ENCODE measurements at places on chromosomes 6 and 20.
A peak's percentile ranks its signal among the peaks of the same experiment; 100 is the strongest.

DNA sequence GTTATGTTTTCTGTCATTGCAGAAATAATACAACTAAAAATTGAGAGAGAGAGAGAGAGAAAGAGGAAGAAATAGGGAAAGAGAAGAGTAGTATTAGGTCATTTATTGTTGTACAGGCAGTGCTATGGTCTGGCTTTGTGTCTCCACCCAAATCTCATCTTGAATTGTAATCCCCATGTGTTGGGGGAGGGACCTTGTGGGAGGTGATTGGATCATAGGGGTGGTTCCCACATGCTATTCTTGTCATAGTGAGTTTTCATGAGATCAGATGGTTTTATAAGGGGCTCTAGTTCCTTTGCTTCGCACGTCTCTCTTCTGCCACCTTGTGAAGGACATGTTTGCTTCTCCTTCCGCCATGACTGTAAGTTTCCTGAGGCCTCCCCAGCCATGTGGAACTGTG lies 677.4 kb upstream of the CHD6 start:
- DNase-seq = no peak

DNA sequence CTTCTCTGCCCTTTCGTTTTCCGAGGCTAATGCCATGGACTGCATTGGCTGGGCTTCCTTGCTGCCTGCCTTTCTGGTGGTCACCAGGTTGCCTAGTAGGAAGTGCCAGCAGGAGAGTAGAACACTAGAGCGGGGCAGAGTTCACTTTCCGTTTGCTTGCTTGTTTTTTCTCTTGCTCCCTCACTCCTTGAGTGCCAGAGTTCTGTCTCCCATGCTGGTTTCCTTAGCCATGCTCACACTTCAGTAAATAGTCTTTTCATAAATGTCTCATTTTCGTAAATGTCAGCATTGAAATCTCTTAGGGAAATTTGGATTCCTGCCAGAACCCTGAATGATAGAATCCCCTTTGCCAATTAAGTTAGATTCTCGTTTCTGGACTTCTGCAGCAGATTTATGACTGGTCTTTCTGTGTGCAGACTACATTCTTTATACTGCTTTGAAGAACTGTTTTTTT lies 63.9 kb downstream of the FAM83B start:
- no peak for DNase-seq

GRCh38 chr20:5482791-5483190 lies 166.0 kb upstream of the PROKR2 start:
- no peak for DNase-seq

GRCh38 chr6:52336919-52337561 lies 24.9 kb upstream of the PAQR8 start:
- DNase-seq = no peak

- DNase-seq = no peak
These were observed 197.5 kb upstream of the CST7 start for GRCh38 chr20:24751551-24751950.

DNA sequence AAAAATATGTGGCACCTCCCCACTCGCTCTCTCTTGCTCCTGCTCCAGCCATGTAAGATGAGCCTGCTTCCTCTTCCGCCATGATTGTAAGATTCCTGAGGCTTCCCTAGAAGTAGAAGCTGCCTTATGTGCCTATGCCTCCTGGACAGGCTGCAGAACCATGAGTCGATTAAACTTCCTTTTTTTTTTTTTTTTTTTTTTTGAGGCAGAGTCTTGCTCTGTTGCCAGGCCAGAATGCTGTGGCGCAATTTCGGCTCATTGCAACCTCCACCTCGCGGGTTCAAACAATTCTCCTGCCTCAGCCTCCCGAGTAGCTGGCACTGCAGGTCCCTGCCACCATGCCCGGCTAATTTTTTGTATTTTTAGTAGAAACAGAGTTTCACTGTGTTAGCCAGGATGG lies 112.5 kb downstream of the FAM217A start:
- DNase-seq = no peak

DNA sequence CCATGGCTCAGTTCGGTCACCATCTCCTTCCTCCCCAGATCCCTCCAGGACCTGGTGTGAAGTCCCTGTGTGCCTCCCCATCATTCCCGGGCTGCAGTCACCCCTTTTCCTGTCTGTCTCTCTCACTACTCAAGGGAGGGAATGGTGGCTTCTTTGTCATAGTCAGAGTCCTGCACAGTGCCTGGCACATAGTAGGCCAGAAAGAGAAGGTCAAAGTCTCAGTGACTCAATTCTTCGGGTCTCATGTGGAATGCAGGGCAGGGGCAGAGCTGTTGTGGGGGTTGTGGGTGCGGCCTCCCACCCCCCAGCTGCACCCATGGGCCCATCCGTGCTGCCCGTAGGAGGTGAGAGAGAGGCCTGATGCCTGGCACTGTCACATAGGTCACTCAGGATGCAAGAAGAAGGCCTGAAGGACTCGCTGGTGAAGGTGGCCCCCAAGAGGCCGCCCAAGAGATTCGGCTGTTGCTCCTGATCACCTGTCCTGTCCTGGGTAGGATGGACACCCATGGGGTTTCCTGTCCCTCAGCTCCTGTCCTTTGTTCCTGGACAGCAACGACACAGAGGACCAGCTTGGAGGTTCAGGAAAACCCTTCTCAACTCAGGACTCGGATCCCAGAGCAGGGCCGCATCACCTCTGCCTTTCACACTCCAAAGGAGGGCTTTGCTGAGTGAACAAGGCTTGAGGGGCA lies 34.1 kb downstream of the RAB44 start:
- DNase-seq = no peak

DNA sequence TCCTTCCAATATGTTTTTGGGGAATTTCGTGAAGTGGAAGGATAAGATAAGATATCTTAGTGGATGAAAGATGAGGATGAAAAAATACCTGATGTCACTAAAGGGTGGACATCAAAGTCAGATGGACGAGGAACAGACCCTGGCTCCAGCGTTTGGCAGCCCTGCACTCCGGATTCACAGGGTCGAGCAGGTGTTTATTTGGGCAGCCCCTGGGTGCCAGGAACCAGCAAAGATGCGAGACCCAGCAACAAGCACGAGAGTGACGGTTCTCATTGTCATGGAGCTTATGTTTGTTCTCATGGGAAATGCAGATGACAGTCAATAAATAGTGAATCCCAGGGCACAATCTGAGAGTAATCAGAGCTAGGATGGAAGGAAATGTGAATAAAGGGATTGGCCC lies 131.1 kb downstream of the PHACTR3 start:
- DNase-seq = no peak

- peak; percentile 62 for DNase-seq
These were observed 185.7 kb downstream of the BACH2 start for GRCh38 chr6:90110971-90111370.

DNA sequence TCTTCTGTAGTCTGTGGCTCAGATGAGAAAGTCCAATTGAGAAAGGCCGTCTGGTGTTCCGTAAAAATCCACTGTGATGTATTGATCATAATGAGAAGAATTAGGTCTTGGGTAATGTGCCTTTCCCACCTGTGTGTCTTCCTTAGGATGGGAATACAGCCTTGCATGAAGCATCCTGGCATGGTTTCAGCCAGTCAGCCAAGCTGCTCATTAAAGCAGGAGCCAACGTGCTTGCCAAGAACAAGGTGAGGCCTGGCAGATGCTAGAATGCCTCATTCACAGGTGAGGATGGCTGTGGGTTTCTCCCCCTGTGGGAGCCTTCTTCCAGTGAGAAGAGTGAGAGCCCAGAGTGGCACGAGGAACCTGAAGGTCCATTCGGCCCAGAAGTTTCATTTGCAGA lies 32.7 kb downstream of the LYRM2 start:
- DNase-seq = no peak

GRCh38 chr6:84525907-84526306 lies 238.5 kb downstream of the TBX18 start:
- DNase-seq = no peak

DNA sequence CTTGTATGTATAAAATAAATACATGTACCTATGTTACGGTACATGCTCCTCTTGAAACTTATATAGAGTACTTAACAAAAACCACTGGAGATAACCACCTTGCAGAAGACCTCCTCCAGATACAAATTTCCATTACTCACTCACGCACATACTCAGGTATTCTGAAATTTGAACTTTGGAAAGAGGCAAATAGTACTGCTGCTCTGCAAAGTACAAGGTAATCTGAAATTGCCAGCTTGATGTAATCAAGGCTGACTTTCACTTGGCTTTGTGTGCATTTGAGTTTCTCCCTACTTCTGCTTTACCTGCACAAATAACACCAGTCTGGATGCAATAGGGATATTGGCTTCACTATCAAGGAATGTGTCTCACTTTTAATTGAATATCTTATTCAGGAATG lies 123.6 kb downstream of the FOXA2 start:
- DNase-seq = no peak

GRCh38 chr6:9405825-9406224 lies 970.5 kb upstream of the SLC35B3 start:
- no peak for DNase-seq

GRCh38 chr20:37615340-37616109 lies 78.3 kb upstream of the CTNNBL1 start:
- peak; percentile 60 for DNase-seq

DNA sequence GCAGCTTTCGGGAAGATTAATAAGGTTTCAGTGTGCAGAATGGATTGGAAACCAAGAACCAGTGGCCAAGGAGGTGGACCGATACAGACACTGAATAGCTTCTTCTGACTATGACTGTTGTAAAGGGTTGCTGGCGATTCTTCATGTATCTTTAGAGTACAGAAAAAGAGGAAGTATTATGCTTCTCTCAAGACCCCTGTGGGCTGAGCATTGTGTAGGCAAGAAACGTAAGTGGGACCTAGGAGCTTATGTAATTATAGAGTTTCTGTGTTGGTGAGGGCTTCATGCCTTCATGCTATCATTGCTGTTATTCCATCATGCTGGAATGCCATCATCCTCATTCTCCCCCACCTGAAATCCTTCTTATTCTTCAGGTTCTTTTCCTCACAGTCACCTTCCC lies 105.4 kb upstream of the AKIRIN2 start:
- no peak for DNase-seq

DNA sequence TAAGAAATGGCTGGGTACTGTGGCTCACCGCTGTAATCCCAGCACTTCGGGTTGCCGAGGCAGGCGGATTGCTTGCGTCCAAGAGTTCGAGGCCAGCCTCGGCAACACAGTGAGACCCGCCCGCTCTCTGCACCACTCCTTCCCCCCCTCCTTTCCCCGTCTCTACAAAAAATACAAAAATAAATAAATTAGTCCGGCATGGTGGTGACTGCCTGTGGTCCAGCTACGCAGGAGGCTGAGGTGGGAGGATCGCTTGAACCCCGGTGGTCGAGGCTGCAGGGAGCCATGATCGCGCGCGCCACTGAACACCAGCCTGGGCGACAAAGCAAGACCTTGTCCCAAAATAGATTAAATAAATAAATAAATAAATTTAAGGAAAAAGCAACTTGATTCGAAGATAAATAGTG lies 448 bp upstream of the RNF114 start:
- no peak for DNase-seq

- no peak for DNase-seq
These were observed 12.3 kb downstream of the ADISSP start for GRCh38 chr20:3755269-3755668.

DNA sequence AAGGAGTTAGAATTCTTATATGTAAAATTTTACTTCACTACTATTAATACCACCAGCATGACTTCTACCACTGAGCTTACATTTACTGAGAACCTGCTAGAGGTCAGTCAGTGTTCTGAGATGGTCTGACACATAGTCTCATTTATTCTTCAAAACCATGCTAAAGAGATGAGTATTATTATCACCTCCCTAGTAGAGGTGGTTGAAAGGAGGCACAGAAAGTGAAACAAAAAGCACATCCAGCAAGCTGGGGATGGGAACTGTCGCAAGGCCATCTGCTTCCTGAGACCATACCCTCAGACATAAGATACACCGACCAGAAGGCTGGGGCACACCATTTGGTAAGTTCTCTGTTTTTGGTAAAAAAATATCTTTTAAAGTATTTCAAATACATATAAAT lies 137.7 kb downstream of the INSM1 start:
- DNase-seq = no peak

- no peak for DNase-seq
These were observed 7.4 kb upstream of the IFT52 start for GRCh38 chr20:43583133-43583864.

GRCh38 chr20:23270382-23270911 lies 80.1 kb upstream of the NXT1 start:
- DNase-seq = no peak

- no peak for DNase-seq
These were observed 1.3 kb downstream of the EPPIN start for GRCh38 chr20:45545754-45546453.

DNA sequence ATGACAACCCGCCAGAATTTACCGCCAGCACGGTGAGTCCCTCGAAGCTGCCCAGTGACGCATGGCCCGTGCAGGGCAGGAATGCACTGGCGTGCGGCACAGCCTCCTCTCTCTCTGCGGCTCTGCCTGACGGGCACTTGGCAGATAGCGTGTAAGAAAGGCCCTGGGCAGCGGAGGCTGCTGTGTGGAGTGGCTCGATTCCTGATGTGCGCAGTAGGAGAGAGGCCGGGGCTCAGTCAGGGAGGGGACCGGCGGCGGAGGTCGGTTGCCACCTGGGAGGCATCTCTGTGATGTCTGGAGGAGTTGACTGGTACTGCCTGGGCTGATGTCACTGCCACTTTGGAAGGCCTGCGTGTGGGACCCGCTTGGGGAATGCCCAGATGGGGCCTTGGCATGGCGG lies 170.7 kb downstream of the TAF4 start:
- DNase-seq = no peak

- no peak for DNase-seq
These were observed 8.3 kb downstream of the MDGA1 start for GRCh38 chr6:37689381-37689780.

DNA sequence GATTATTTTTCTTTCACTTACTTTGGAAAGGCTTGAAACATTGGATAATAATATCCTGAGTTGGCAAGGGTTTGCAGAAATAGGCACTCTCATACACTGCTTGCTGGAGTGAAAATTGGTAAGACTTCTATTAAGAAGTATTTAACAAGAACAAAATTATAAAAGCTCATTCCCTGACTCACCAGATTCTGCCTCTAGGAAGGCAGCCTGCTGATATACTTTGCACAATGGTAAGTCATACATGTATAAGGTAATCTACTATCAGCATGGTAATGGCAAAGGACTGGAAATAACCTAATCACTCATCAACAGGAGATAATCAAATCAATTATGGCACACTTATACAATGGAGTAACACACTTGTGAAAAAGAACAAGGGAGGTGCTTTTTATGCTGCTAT lies 85.8 kb downstream of the PLCG1 start:
- no peak for DNase-seq

- peak; percentile 35 for DNase-seq
These were observed 4.9 kb downstream of the PREX1 start for GRCh38 chr20:48822879-48823385.
